Activated naive CD4-positive, alpha-beta T cell treated with anti-CD3 and anti-CD28 coated beads, Interleukin-2, amount 10 ng/mL, durations not matched to agents 7 days and 5 days (primary cell): ENCODE measurements at places on chromosomes 2 and 18.
A peak's percentile ranks its signal among the peaks of the same experiment; 100 is the strongest.

DNA sequence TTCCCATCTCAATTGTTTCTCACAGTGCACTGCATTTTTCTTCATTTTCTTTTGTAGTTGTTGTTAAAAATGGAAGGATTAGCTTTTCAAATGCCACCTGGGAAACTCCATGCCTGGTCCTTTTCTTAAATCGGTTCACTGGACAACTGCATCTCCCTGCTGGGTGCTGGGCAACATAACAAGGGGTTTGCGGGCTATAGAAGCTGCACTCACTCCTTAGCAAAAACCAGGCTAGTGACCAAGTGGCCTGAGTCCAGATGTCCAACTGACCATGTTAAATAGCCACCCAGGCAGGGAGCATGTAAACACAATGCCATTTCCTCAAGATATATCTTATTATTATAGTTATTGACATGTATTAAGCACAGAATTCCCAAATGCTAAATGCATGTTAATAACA, 264.9 kb downstream of the ICOS start:
- DNase-seq: no peak

- peak; percentile 56 for DNase-seq
Observed at GRCh38 chr2:168773719-168774521, 28.5 kb upstream of the NOSTRIN start.

GRCh38 chr2:224202281-224202865, 163.3 kb upstream of the SERPINE2 start:
- DNase-seq: no peak

- peak; percentile 27 for DNase-seq
Observed at GRCh38 chr2:104976603-104977120, 61.2 kb upstream of the MRPS9 start.

DNA sequence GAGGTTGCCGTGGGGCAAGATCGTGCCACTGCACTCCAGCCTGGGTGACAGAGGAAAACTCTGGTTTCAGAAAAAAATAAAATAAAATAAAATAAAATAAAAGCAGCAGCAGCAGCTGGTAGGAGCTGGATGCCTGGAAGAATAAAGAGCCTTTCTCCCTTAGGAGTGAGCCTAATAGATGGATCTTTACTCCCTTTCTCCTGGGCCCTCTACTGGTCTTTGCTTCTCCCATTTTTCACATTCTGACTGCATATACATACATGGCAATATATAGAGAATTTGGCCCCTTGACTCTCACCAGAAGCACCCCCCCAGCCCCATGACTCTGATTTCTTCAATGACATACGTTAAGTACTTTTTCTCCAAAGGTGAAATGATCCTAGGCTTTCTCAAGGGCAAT, 9.8 kb upstream of the MALT1 start:
- DNase-seq: no peak

DNA sequence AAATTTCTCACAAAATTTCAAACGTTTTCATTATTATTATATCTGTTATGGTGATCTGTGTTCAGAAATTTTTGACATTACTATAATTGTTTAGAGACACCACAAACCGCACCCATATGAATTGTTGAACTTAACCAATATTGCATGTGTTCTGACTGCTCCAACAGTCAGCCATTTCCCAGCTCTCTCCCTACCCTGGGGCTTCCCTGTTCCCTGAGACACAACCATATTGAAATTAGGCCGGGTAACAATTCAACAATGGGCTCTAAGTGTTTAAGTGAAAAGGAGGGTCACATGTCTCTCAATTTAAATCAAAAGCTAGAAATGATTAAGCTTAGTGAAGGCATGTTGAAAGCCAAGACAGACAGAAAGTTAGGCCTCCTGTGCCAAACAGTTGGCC, 424.0 kb downstream of the DSC3 start:
- no peak for DNase-seq

DNA sequence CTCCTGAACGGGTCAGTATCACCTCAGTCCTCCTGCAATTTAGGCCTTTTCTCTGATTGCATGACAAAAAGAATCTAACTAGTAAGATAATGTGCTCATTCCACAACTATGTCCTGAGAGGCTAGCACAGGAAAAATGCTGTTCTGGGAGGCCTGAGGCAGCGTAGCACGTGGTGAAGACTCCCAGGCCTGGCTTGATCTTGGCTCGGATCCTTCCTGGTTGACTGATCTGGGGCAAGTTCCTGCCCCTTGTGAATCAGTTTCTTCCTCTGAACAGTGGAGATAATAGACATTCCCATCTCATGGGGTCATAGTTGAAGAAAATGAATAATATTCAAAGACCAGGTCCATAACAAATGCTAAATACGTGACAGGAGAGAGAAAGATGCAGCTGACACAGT, 12.3 kb downstream of the FBLN7 start:
- DNase-seq: no peak

DNA sequence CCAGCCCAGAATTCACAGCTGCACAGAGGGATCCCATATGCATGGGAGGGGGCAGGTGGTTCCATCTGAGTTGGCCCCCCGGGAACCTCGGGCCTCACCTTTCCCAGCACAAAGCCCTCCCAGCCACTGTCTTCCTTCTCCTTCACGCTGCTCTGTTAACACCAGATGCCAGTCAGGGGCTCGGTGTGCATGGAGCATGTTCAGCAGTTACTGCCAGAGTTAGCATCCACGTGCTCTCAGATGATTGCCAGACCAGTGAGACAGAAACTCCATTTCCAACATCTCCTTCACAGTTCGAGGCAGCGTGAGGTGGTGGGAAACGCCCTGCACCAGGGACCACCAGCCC, 101.0 kb downstream of the PTGR3 start:
- DNase-seq: no peak

DNA sequence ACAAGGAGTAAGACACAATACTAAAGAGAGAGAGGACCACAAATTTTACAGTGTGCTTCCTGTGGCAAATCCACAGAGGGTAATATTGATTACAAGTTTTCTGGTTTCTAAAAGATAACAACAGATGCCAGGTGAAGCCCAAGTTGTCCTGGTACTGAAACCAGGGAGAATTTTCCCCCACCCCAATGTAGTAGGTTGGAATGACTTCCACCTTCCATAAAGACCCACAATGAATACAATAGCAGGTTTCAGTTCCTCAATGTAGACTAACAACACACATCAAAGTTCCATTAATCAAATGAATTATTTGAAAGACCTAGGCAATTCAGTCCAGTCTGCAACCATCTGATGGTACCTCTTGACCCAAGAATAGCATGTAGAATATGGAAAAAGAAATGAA, 44.0 kb upstream of the TMEM247 start:
- DNase-seq: no peak

- DNase-seq: no peak
Observed at GRCh38 chr2:64550042-64550441, 25.9 kb downstream of the AFTPH start.

DNA sequence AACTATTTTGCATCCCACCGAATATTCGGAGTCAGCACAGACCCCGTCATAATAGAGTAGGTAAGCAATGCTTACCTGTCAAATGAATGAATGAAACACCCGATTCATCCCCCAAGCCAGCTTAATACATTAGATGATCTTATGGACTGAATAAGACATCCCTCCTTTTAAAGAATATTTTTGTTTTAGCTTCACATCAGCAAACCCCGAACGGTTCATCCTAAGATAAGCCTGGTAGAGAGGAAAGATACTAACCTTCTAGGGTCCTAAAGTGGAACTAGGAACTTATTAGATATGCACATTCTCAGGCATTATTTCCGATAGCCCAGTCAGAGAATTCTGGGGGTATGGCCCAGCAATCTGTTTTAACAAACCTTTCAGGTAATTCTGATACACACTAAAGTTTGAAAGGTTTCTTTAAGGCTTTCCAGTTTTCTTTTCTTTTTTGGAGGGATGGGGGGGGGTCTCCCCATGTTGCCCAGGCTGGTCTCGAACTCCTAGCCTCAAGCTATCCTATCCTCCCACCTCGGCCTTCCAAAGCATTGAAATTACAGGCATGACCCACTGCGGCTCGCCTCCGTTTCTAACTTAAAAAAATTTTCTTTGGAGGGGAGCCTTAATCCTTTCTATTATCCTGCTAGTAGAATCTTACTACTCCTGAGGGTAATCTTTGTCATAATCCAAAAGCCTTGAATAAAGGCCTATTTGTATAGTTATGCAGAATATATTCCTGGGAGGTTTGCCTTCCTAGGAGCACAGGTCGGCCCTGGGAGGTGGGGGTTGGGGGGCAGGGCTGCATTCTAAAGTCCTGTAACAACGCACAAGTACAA, 1.0 kb upstream of the ACTR3 start:
- no peak for DNase-seq

GRCh38 chr2:168356477-168356835, 99.6 kb upstream of the CERS6 start:
- DNase-seq: no peak

DNA sequence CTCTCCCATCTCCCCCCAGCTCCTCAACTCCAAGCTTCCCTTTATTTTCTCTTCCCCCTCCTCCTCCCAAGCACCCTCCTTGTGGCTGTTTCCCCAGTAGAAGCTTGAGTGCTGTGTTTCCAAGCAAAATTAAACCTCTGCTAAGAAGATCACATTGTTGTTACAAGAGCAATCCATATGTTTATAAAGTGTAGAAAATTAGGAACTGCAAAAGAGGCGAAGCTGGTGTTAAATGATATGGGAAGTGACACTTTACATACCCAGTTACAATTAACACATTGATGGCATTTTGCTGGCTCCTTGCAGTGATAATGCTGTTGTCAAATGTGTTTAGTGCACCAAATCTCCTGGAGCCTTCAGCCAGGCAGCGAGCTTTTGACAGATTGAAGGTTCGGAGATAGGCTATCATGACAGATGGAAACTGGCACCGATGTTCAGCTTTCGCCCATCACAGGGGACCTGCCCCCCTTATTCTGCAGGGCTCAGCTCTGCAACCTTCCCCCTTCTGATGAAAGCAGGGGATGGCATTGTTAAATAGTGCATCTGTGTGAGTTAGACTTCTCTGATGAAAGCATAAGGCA, 259.8 kb upstream of the ATP5MC3 start:
- no peak for DNase-seq

DNA sequence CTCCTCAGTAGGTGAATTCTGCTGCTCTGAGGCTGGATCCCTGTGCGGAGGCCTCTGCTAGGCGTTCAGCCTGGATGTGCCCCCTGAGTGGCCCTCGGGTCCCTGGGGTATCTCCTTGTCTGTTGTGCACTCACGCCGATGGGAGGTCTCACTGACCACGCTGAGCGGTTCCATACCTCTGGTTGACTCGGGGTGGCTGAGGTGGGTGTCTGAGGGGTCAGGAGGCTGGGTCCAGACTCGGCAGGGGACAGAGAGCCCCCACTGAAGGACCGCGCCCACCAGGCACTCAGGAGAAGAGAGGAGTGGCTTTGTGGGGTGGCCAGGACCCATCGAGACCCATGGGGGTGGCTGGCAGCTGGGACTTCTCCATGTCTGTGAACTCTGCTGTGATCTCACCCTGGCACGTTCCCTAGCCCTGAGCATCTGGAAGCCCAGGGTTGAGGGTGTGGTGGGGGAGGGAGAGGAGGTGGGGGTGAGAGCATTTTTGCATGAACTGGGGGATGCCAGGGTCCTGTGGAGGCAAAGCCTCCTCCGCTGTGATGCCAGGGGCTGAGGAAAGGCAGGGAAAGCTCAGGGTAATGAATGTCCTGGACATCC, 53.7 kb downstream of the TWIST2 start:
- no peak for DNase-seq

DNA sequence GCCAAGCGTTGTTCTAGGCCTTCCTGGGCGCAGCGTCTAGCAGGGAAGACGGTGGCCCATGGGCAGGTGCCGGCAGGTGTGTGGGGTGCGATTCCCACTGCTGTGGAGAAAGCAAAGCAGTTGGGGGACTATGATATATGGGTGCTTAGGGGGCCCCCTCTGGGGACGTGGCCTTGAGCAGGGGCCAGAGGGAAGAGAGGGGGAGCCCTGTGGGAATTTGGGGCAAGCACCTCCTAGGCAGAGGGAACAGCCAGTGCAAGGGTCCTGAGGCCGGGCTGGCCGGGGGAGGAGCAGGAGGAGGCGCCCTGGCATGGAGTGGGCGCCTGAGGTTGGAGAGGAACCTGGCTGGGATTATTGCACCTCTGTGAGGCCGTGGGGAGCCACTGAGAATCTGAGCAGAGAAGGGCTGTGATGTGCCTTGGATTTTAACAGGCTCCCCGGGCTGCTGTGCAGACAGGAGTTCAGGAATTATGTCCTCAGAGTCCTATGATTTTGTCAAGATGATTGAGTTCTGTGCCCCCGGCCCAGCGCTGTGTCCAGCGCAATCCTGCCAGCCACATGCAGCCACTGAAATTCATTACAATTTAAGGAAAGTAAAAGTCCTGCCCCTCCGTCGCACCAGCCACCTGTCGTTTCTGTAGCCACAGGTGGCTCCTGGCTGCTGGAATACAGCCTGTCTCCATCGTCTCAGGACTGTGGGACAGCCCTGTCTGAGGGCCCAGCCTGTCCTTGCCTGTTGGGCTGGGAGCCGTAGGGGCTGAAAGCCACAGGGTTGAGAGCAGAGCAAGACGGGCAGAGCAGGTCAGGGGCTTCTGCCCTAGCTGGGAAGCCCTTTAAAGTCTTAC, 9.1 kb upstream of the KLHL30 start:
- DNase-seq: no peak

DNA sequence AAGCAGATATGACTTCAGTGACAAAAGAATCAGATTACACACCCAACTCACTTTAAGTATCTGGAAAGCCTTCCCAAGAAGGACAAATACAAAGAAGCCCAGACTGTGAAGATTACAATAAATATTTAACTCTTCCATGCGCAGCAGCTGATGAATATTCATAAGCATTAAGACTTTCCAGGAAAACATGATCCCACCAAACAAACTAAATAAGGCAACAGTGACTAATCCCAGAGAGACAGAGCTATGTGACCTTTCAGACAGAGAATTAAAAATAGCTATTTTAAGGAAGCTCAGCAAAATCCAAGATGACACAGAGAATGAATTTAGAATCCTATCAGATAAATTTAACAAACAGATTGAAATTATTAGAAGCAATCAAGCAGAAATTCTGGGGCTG, 108.2 kb upstream of the UBE2E3 start:
- no peak for DNase-seq

DNA sequence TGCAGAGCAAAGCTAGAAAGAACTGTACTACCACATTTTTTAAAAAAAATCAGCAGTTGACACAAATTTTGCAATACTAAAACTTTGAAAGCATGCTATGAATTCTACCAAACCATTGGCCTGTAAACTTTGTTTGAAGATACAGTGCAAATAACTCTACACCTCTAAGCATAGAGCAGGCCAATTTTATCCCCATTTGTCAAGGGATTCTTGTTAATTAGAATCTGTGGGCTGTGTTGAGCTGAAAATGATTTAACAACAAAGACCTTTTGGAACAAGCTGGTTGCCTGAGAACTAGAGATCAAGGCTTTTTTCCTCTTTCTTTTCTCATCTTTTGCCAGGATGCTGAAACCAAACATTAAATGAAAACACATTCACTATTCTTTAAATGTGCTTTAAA, 886.0 kb upstream of the CDH2 start:
- no peak for DNase-seq

- no peak for DNase-seq
Observed at GRCh38 chr2:131584940-131585339, 57.3 kb downstream of the CCDC74A start.

GRCh38 chr2:218569038-218569431, 396 bp downstream of the CNOT9 start:
- DNase-seq: peak; percentile 63

GRCh38 chr18:22563164-22563583, 145.5 kb upstream of the CTAGE1 start:
- DNase-seq: no peak
